ENCODE measurements at places on chromosomes 7 and 10. TPM values are rescaled to one million over a fixed set of nuclear protein-coding genes. Genes with fewer than 3 reads are reported as not detected.

GRCh38 chr7:12970626-12971025, 283.2 kb downstream of the ARL4A start:
- no peaks in the 10 kb centered on the region for H3K4me1 ChIP-seq
- H3K27me3 ChIP-seq: no peaks in the 10 kb centered on the region
- no peaks in the 10 kb centered on the region for H3K36me3 ChIP-seq
- no peak overlapping the region for H3K27ac ChIP-seq
- no peak overlapping the region for H3K4me3 ChIP-seq

DNA sequence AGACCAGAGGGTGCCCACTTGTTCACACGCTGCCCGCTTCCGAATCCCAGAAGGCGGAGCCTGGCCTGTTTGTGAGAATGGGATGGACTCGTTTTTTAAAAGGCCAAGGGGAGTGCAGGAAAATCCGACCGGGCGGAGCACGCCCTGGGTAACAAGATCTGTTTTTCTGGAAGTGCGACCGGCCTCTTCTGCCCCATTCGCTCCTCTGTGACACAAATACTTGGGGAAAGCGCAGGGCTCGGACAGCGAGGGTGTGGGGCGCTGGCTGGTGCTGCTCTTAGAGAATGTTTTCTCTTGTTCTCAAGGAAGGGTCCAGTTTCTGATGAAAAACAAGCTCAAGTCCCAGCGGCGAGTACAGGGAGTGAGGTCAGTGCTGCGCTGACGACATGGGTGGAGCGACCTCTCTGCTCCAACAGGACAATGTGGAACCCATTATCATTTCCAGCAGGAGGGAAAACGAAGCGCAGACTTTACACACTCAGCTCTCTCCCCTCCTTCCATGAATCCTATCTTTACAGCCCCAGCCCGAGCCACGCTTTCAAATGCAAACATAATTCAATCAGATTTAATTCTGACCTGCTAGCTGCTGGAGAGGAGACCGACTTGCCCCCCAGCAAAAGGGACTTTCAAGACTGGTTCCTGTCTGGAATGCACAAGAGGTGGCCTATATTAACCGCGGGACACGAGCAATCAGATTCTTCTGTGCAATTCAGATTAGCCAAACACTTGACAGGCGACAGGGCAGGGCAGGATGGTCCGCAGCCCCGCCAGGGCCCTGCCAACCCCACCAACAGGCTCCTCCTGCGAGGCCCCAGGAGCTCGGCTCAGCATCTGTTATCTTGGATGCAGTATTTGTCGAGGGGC, 1.1 kb downstream of the RADIL start:
- peaks cover 16% of the 10 kb centered on the region for H3K4me1 ChIP-seq
- peaks cover 35% of the 10 kb centered on the region for H3K27me3 ChIP-seq
- peak overlapping the region; percentile 72 for H3K27ac ChIP-seq
- peaks cover 5% of the 10 kb centered on the region for H3K36me3 ChIP-seq
- DNase-seq: peak; percentile 30

The HACD1 gene
- total RNA-seq: 40.8 TPM

DNA sequence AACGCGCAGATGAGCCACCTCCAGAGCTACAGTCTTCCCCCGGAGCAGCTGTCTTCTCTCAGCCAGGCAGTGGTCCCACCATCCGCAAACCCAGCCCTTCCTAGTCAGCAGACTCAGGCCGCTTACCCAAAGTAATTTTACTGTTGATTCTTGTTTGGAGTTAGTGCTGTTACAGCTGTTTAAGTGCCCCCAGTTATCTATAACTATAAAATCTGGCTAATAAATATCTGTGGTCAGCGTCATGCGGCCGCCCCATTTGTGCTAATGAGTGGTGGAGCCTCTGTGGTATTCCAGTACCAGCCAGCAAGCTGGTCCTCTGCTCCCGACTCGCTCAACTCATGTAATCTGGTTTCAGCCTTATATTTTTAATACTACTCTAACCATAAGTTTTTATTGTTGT, 43.2 kb upstream of the TMEM236 start:
- H3K4me3 ChIP-seq: no peak overlapping the region
- H3K27ac ChIP-seq: no peak overlapping the region
- peaks cover 90% of the 10 kb centered on the region for H3K36me3 ChIP-seq

GRCh38 chr10:127563718-127564553, 14.8 kb downstream of the NPS start:
- H3K36me3 ChIP-seq: no peaks in the 10 kb centered on the region
- no peaks in the 10 kb centered on the region for H3K4me1 ChIP-seq
- no peak overlapping the region for H3K27ac ChIP-seq
- no peak overlapping the region for H3K4me3 ChIP-seq
- H3K27me3 ChIP-seq: no peaks in the 10 kb centered on the region

Data from stomach (tissue), 19 donors.